Activated gamma-delta T cell treated with Interleukin-2 at 50 U/mL for 16 hours (primary cell): ENCODE measurements at places on chromosomes 3 and 15.
A peak's percentile ranks its signal among the peaks of the same experiment; 100 is the strongest.

GRCh38 chr15:97168704-97169475 is 791.6 kb upstream of the ARRDC4 start:
- no peak for DNase-seq

DNA sequence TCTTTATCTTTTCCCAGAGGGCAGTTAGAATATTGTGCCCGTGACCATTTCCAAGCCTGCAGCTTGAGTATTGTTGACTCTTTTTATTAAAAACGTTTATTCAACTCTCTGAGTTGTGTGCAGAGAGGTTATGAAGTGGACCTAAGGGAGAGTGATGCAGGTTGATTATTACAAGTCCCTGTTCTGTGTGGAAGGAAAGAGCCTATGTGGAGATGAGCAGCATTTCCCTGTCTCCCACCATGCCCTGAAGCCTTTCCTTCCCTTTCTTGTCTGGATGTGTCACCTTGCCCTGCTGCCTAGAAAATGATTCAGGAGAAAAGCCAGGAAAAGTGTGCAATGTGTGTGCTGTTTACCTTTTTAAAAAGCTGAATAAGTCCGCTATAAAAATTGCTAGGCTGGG is 19.4 kb downstream of the ZPLD1 start:
- no peak for DNase-seq

GRCh38 chr3:71350998-71351397 is 232.5 kb downstream of the FOXP1 start:
- DNase-seq: no peak

DNA sequence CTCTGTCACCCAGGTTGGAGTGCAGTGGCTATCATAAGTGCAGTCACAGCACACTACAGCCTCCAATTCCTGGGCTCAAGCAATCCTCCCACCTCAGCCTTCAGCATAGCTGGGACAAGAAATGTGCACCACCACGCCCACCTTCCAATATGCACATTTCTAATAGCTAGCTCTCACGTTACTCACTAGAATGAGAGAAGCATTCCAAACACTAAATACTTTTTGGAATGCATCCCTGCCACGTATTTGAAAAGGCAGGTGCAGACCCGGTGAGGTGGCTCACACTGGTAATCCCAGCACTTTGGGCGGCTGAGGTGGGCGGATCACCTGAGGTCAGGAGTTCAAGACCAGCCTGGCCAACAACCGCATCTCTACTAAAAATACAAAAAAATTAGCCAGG is 7.6 kb upstream of the TCF12 start:
- DNase-seq: no peak

- DNase-seq: no peak
Measured at GRCh38 chr3:38978729-38979128, 73.0 kb downstream of the SCN11A start.

DNA sequence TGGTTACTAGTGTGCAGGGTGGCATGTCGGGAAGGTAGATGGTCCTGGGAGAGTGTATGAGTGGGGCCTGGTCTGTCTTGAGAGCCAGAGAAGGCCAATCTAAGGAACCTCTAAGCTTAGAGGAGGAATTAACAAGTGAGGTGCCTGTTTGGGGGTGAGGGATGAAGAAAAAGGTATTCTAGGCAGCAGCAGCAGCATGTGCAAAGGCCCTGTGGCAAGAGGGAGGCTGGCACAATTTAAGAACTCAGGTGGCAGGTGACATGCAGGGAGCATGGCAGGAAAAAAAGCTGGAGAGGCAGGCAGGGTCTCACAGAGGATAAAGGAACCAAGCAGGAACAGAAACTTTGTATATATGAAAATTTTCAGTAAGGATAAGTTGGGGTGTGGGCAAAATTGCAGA is 51.2 kb downstream of the SPSB4 start:
- no peak for DNase-seq

DNA sequence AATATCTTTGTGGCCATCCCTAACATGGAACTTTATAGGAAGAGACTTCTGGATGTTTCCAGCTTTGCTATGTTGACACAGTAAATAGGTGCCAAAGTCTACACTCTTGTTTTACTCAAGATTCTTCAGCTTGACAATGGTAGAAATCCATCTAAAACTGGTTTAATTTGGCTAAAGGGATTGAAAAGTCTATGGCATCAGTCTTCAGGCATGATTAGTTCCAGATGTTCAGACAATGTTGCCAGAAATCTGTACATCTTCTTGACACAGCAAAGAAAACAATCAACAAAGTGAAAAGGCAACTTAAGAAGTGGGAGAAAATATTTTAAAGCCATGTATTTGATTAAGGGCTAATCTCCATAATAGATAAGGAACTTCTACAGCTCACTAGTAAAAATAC is 130.5 kb downstream of the LRRC3B start:
- no peak for DNase-seq

DNA sequence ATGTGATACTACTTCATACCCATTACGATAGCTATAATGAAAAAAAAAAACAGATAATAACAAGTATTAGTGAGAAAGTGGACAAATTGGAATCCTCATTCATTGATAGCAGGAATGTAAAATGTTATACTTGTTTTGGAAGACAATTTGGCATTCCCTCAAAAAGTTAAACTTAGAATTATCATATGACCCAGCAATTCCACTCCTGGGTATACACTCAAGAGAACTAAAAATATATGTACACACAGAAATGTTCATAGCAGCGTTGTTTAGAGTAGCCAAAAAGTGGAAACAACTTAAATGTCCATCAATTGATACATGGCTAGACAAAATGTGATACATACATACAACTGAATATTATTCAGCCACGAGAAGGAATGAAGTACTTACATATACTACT is 69.9 kb downstream of the PRICKLE2 start:
- no peak for DNase-seq

GRCh38 chr3:66392966-66393332 is 107.9 kb downstream of the LRIG1 start:
- DNase-seq: no peak

DNA sequence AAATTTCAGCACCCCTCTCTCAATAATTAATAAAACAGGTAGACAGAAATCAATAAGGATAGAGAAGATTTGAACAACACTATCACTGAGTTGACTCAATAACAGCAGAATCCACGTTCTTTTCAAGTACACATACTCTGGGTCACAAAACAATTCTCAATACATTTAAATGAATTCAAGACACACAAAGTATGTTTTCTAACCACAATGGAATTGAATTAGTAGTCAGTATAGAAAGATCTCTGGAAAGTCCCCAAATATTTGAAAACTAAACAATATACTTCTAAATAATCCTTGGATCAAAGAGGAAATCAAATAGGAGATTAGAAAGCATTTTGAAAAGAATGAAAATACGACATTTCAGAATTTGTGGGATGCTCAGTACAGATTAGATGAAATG is 40.0 kb downstream of the TKT start:
- no peak for DNase-seq

DNA sequence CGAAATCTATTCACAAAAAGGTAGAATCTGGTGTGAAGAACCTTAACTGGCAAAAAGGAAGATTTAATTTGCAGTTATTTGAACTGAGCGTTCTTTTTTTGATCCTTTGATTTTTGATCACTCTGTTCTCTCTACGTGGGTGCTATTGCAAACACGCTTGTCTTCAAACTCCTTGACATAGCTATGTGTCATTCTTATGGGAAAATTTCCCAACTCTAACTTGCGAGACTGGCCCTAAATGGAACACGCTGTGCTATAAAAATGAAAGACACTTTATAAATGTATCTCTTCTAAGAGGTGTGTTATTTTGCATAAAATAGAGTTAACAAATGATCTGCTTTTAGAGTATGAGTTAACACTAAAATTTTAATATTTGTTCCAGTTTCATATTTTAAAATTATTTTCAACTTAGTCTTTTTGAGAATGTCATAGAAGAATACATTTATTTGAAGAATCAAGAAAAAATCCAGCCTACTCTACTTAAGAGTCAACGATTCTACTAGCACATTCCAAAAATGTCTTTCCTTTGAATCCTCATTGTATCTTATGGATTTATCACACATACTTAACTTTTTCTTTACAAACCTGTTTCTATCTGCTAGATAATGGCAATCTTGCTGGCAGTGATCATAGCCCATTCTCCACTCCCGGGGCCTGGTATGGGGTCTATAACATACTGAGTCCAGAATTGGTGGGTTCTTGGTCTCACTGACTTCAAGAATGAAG is 610.0 kb upstream of the TBL1XR1 start:
- no peak for DNase-seq

GRCh38 chr3:113783980-113784379 is 37.1 kb downstream of the ATP6V1A start:
- DNase-seq: no peak

DNA sequence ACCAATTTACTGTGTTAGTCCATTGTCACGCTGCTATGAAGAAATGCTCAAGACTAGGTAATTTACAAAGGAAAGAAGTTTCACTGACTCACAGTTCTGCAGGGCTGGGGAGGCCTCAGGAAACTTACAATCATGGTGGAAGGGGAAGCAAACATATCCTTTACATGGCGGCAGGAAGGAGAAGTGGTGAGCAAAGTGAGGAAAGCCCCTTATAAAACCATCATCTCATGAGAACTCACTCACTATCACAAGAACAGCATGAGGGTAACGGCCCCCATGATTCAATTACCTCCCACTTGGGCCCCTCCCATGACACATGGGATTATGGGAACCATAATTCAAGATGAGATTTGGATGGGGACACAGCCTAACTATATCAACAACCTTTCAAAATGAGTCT is 20.2 kb downstream of the USF3 start:
- no peak for DNase-seq

DNA sequence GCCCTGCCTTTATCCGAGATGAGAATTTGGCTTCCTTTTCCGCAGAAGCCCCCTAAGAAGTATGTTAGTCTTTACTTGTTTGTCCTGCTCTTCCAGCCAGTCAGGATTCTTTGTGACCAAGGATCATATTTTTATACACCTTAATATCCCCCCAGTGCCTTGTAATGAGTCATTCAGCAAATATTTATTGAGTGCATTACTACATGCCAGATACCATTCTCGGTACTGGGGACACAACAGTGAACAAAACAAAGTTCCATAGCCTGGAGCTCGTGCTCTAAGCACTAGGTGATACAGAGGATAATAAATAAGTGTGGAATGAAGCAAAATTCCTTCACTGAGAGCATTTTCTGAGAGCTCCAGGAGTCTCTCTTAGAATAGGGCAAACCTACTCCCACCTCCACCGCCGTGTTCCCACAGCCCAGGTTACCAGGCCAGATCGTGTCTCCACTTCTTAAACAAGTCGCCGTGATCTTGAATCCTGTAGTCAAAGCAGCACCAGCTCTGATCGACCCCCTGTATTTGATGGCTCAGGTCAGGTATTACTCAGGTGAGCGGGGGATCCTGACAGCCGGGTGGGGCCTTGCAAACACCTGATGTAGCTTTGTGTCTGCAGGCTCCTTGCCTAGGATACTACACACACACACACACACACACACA is 18.5 kb downstream of the TTC21A start:
- DNase-seq: no peak

- DNase-seq: peak; percentile 26
Measured at GRCh38 chr3:136819731-136820679, 1.1 kb downstream of the SLC35G2 start.

GRCh38 chr3:23806534-23807423 is 1.0 kb downstream of the UBE2E1 start:
- DNase-seq: peak; percentile 10

- DNase-seq: no peak
Measured at GRCh38 chr3:63228677-63229076, 49.4 kb upstream of the SYNPR start.

DNA sequence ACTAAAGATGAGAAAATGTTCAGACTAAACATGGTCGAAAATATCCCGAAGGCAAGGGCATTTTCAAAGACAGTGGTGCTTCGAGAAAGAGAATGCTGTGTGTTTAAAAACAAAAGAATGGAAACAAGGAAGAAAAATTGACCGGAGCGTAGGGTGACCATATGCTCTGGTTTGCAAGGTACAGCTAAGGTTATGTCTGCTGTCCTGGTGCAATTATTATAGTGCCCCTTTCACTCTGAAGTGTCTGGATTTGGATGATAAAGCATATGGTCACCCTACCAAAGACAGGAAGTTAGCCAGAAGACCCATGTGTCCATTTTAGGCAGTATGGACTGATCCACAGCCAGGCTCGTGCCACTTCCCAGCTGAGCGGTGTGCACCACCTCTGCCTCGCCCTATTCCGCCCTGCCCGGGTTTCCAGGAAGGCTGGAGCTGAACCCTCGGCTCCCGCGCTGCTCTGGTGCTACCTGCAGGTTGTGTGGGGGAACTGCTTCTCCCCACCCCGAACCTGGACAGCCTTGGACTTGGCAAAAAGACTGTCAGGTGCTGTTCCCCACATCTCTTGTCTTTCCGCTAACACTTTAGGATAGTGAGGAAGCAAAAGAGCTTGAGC is 25.2 kb downstream of the GOLGA6D start:
- no peak for DNase-seq

- peak; percentile 48 for DNase-seq
Measured at GRCh38 chr15:94229591-94230369, 1.6 kb upstream of the MCTP2 start.

- DNase-seq: no peak
Measured at GRCh38 chr3:117408811-117409210, 699.2 kb downstream of the TUSC7 start.

DNA sequence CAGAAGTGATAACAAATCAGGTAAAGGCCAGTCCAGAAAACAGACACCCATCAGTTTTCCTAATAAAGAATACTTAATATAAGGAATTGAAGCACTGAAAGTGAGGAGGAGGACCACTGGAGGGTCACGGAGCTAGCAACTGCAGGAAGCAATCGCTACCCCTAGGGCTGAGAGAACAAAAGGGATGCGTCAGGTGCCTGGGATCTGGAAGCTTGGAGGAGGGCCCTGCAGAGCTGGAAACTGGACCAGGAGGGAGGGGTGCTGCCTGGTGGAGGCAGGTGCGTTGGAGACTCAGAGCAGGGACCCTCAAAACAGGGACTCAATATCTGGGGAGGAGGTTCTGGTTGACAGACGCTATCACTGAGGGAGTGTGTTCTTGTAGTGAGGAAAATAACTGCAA is 308.1 kb upstream of the RASGRP1 start:
- no peak for DNase-seq

DNA sequence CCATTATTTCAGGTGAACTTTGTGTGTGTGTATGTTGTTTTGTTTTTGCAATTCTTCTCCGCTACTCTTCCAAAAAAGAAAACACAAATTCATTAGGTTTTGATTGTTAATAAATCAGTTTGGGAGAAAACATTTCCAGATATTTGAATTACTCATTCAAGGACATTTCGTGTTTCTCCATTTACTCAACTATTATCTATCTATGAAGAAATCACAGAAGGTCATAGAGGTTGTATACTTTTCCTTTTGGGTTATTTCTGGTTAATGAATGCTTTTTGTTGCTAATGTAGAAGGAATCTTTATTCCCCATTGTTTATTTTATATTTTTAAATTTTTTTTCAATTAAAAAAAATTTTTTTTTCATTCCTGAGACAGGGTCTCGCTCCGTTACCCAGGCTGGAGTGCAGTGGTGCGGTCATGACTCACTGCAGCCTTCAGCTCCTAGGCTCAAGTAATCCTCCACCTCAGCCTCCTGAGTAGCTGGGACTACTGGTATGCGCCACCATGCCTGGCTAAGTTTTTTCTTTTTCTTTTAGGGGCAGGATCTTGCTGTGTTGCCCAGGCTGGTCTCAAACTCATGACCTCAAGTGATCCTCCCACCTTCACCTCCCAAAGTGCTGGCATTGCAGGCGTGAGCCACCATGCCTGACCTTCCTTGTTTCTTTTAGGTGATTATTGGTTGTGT is 28.4 kb downstream of the IGF1R start:
- no peak for DNase-seq
